ENCODE measurements at places on chromosomes 11 and 22.

DNA sequence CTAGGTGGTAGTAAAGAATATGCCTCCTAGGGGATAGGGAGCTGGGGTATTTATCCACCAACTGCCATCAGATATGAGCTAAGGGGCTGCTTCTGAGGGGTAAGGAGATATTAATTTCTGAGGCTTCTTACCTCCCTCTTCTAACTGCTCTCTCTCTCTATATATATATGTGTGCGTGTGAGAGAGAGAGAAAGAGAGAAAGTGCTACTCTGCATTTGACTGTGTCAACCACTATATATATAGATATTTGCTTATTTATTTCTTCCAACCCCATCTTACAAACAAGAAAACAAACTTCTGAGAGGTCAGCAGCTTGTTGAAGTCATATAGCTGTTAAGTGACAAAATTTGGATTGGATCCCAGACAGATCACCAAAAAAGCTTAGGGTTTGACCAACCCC is 5.9 kb upstream of the HEPACAM start:
- no peak for DNase-seq

- peak; percentile 16 for DNase-seq
Measured at GRCh38 chr11:120929664-120930154, 94.2 kb upstream of the TBCEL start.

GRCh38 chr11:123517559-123518364 is 87.7 kb downstream of the GRAMD1B start:
- no peak for DNase-seq

DNA sequence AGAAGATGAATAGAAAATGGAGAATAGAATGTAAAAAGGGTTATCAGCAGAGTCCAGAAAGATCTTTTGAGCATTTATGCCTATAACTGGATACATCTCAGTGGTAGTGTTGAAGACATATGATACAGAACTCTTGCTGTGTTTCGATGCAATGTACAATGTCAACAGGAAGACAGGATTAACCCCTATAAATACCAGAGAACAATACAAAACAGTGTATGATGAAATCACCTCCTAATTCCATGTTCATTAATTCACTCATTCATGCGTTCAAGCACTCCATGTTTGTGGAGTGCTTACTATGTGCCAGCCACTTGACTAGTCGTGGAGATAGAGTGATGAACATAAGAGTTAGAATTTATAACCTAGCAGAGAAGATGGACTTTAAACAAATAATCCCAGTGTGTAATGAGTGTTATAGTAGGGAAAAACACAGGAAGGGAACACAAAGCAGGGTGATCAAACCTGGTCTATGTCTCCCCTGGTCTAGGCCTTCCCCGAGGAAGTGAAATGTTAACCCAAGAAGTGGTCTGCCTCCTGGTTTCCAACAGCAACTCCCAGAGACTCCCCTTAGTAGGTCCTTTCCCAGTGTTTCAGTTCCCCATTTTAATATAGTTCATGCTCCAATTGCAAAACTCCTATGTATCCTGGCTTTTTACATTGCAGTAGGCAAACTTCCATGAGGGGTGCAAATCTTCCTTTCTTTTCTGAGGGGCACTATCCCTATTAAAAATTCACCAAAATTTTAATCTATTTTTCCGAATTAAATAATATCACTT is 9.1 kb upstream of the SESN3 start:
- DNase-seq = no peak

- DNase-seq = no peak
Measured at GRCh38 chr11:43508511-43508918, 149.8 kb downstream of the TTC17 start.

GRCh38 chr22:29106839-29107238 is 34.0 kb downstream of the KREMEN1 start:
- DNase-seq = no peak

GRCh38 chr11:27465629-27466028 is 7.0 kb downstream of the LGR4 start:
- DNase-seq = no peak

Measured in stimulated activated CD4-positive, alpha-beta T cell treated with anti-CD3 and anti-CD28 coated beads, Interleukin-15, amount 100 ng/mL, for 48 hours (primary cell).